CD4-positive, alpha-beta T cell (primary cell): ENCODE measurements at places on chromosomes 12 and 14.

GRCh38 chr12:2374092-2374906 is 321.5 kb downstream of the CACNA1C start:
- DNase-seq: no peak

GRCh38 chr12:91203610-91204009 is 21.0 kb upstream of the DCN start:
- DNase-seq: no peak

DNA sequence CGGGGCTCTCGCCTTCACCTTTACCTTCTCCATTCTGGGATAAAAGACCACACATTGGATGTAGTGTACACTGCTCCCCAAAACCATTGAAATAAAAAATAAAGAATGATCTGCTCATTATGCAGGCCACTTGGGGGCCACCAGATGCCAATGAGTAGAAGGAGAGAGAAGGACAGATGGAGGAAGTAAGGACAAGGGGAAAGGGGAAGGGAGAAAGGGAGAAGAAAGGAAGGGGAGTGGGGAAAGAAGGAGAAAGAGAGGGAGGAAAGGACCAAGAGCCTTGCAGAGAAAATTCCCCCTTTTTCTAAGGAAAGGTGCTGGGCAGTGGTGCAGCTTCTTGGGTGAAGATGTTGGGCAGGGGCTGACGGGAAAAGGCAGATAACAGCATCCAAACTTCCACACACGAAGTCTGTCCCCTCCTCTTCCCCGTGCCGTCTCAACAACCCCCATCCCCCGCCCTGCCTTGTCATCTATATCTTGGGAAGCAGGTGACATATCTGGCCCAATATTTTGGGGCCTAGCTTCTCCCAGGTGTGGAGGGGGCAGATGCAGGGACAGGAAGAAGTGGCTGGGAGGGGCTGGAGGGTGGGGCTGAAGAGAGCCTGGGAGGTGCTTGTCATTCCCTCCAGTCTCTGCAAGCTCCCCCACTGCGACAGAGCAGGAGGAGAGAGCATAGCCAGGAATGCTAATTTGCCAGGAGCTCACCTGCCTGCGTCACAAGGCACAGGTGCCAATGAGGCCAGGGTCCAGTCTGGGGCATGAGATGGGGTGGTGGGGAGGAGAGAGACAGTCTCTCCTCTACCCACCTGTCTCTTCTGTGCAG is 107.5 kb downstream of the SINHCAF start:
- no peak for DNase-seq

DNA sequence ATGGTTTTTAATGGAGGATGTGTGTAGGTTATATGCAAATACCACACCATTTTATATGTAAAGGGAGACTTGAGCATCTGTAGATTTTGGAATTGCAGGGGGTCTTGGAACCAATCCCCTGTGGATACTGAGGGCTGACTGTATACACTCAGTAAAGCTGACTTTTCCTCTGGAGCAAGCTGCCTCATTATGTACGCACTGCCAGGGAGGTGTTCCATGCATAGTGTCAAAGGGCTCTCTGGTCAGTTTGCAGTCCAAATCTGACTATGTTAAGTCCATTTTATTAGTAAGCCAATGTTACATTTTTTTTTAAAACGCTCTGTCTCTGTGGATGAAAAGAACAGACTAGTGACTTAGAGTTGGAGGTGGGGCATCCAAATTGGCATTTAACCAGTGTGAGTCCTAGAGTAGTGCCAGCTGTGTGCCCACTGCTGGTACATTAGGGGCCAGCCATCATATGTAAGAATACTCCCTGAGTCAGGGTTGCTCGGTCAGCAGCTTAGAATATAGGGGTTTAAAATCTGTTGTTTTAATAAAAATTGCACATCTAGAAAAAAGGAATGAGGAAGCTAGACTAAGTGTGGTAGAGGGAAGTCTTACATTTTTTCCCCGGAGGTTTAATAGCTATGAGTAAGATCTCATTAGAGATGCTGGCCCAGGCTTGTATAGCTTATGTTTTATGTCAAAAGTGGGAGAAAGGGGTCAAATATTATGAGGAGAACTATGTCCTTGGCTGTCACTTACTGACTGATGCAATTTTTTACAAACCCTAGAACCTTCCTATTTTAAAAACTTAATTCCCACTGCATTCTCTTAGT is 87.0 kb downstream of the TESC start:
- DNase-seq: no peak

GRCh38 chr12:110371408-110372055 is 32.0 kb downstream of the ANAPC7 start:
- no peak for DNase-seq

DNA sequence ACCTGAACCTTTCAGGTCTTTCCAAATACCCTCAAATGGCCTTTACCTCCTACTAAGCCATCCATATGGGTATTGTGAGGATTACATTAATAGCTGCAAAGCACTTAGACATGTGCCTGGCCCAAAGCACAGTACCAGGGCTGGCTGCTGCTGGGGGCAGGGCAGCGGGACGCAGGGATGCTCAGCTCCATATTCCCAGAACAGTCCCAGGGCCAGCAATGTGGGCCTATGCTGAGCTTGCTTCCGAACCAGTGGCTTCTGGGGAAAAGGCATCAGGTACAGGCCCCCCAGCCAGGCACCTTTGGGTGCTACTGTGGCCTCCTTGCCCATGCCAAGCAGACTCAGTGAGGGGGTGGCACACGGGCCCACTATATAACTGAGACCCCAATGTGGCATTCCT is 10.4 kb downstream of the ACTN1 start:
- no peak for DNase-seq

- DNase-seq: no peak
Observed at GRCh38 chr12:95701275-95701674, 89.3 kb downstream of the NTN4 start.

DNA sequence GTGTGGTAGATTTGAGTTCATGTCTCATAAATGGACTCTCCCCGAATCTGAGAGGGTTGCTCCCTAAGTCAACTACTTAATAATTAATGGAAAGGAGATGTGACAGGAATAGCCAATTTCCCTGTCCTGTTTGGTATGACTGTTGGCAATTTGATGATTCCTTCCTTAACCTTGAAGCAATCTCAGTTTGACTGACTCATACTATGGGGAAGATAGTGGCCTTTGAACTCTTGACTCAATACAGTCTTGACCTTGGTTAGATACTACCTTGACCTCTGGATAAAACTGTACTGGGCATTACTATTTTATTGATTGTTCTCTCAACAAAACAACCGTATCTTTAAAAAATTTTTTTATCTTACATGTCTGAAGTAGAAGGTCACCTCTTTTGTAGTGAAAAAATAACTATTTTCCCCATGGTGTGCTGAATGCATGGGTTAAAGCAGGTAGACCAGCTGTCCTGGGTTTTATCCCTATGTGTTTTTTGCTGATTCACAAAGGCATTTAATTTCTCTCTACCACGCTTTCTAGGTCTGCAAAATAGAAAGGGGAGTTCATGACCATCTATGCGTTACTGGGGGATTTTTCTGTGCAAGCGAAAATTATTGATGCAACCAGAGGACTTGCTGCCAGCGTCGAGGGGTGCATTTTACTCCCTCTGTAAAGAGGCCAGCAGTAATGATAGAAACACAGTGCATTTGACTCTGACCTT is 80.1 kb downstream of the ETV6 start:
- no peak for DNase-seq

- DNase-seq: peak; percentile 60
Observed at GRCh38 chr14:64195199-64195598, 99.0 kb downstream of the ESR2 start.

- no peak for DNase-seq
Observed at GRCh38 chr14:60278350-60278749, 29.3 kb downstream of the PPM1A start.

DNA sequence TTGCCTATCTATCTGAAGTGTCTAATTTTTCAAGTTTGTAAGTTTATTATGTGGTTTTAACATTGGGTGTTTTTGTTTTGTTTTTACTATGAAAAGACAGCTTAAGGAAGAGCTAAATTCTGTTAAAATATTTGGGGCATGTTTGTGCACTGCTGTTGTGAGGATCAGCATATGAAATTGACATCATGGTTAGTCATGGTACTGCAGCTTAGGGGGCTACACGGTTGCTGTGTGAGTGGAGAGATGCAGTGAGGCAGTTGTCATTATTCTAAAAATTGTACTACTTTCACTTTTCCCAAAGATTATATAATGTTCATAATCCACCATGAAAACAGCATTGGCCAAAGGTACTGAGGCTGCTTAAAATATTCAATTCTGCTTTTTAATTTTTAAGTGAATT is 49.0 kb downstream of the ZC3H14 start:
- DNase-seq: no peak

DNA sequence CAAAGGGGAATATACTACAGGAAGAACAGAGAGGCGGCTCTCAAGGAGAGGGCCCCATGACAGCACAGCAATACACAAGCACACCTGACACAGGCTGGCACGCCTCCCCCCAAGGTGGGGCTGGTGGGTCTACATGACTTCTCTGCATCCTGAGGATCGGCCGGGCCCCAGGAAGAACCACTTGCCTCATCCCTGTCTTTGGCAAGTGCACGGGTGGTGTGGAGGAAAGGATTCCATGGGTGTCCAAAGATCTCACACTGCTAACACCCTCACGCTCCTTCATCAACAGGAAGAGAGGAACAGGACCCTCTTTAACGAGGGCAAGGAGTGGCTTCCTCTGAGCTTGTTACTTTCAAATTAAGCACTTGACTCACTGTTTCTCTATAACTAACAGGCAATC is 7.3 kb downstream of the VAMP1 start:
- DNase-seq: no peak

- DNase-seq: no peak
Observed at GRCh38 chr12:46547421-46548354, 175.1 kb upstream of the SLC38A2 start.

DNA sequence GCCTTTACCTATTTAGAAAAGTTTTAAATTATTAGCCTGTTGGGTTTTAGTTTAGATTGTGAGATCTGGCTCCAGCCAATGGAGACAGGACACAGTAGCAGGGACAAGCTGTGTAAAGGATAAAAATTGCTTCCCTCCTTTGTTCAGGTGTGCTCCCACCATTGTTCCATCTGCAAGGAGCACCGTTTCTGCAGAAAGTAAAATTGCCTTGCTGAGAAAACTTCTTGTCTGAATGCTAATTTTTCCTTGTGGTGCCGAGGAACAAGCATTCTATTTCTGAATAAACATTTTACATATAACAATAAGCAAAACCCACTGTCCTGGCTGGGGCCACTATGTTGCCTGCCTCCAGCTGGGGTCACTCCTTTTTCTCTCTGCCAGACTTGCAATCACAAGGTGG is 72.7 kb upstream of the ZFP36L1 start:
- no peak for DNase-seq

GRCh38 chr12:62799766-62800406 is 135.1 kb downstream of the PPM1H start:
- no peak for DNase-seq

GRCh38 chr14:94480809-94481208 is 4.8 kb upstream of the SERPINA9 start:
- no peak for DNase-seq

GRCh38 chr12:45577844-45578399 is 151.6 kb upstream of the ARID2 start:
- DNase-seq: no peak

GRCh38 chr12:88432531-88433490 is 147.5 kb downstream of the KITLG start:
- no peak for DNase-seq

- no peak for DNase-seq
Observed at GRCh38 chr14:24226473-24226872, 5.7 kb downstream of the NEDD8 start.

- DNase-seq: peak; percentile 34
Observed at GRCh38 chr12:31362759-31363415, 36.9 kb upstream of the SINHCAF start.

- no peak for DNase-seq
Observed at GRCh38 chr14:34711169-34711568, 3.2 kb downstream of the CFL2 start.

DNA sequence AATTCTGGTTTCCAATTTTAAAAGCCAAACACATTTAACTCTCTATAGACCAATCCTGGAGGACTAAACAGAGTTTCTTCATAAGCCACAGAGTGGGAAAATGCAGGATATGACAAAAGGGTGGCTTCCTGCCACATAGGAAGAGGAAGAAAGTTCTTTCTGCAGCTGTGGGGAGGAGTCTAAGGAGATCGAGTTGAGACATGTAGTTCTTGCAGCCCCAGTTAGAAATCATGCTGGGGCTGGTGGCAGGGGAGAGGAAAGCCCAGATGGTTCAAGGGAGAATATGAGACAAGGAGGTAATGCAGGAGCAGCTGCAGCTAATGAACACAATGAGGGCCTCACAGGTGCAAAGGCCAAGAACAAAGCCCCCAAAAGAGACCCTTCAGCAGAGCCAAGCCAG is 85.0 kb upstream of the ARID2 start:
- DNase-seq: no peak

DNA sequence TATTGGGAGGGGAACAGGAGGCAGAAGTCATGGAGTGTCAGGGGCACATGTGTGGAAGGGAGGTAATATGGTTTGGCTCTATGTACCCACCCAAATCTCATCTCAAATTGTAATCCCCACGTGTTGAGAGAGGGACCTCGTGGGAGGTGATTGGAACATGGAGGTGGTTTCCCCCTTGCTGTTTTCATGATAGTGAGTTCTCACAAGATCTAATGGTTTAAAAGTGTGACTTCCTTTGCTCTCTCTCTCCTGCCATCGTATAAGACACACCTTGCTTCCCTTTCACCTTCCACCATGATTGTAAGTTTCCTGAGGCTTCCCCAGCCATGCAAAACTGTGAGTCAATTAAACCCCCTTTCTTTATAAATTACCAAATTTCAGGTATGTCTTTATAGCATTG is 41.6 kb upstream of the CDK17 start:
- DNase-seq: no peak

GRCh38 chr14:20970647-20970982 is 15.3 kb downstream of the RNASE2 start:
- no peak for DNase-seq

DNA sequence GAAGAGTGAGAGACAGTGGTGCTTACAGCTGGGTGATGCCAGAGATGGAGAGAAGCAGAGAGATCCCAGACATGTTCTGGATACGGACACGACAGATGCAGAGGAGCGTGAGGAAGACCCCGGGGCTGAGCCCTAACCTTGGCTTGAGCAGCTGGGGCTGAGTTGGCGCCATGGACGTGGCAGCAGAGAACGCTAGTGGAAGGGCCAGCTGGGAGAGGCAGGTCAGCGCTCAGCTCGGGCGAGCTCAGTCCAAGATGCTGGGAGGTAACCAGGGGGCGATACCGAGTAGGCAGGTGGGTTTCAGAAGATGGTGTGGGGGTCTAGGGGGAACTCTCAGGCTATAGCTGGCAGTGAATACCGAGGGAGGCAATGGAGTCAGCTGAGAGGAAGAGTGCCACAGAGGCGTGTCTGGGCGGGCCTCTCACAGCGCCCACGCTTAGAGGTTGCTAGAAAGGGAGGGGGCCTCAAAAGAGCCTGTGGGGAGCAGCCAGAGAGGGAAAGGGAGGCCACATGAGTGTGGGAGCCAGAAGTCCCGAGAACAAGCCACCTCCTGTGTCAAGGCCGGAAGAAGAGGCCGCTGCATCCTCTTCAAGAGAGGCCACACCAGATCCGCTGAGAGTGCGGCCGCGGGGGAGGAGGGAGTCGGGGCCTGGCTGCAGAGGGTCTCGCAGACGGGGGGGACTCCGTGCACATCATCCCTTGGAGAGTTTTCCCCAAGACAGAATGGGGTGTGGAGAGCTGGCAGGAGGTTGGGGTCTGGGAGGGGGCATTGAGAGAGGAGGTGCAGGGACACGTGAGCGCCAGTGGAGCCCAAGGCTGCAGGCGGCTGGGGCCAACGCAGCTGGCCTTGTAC is 57.0 kb upstream of the DIO3 start:
- no peak for DNase-seq
